ENCODE measurements at places on chromosomes 11 and 22. TPM values are rescaled to one million over a fixed set of nuclear protein-coding genes. Genes with fewer than 3 reads are reported as not detected.

- peak; percentile 67 for DNase-seq
Measured at GRCh38 chr11:6755303-6755952, 16.3 kb downstream of the OR2AG2 start.

The PLAAT4 gene
- not detected for total RNA-seq

DNA sequence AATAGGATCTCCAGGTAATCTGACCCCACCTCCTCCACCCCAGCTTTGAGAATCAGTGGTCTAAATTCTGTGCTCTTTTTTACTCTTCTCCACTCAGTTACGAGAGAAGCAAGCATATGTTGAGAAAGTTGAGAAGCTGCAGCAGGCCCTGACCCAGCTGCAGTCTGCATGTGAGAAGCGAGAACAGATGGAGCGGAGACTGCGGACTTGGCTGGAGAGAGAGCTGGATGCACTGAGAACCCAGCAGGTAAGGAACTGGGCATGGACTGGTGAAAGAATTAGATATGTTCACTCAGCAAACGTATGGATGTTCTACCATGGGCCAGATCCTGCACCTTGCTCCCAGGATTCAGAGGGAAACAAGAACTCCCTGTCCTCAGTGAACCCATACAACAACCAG lies 85.7 kb downstream of the AMOTL1 start:
- no peak for DNase-seq

The C22orf39 gene
- 26.3 TPM for total RNA-seq

DNA sequence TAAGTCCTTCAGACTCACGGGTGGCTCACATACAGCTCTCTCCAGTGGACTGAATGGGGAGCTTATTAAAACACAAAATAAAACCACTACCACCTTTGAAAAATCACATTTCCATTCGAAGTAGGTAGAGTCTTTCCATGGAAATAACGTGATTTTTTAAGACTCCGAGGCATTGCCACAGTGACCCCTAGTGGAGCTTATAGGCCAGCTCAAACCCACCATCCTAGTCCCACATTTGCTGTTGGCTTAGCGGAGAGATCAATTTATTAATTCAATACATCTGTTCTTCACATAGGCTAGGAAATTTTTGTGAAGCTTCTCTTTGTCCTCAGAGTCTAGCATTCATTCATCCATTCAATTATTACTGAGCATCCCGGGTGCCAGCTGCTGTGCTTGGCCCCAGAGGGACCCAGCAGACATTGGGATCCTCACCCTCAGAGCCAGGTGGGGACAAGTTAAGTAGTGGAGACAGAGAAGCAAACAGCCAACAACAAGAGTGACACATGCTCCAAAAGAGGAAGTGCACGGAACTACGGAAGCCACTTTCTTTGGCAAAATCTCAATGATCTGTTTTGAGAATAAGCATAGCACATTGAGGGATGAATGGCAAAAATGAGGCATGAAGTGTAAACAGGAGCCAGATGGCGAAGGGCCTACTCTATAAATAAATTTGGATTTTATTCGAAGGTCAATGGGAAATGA lies 10.2 kb upstream of the P4HA3 start:
- DNase-seq: peak; percentile 69

The CYB5R3 gene
- total RNA-seq: 77.0 TPM

GRCh38 chr11:65381716-65382032 lies 772 bp downstream of the SLC25A45 start:
- DNase-seq: no peak

DNA sequence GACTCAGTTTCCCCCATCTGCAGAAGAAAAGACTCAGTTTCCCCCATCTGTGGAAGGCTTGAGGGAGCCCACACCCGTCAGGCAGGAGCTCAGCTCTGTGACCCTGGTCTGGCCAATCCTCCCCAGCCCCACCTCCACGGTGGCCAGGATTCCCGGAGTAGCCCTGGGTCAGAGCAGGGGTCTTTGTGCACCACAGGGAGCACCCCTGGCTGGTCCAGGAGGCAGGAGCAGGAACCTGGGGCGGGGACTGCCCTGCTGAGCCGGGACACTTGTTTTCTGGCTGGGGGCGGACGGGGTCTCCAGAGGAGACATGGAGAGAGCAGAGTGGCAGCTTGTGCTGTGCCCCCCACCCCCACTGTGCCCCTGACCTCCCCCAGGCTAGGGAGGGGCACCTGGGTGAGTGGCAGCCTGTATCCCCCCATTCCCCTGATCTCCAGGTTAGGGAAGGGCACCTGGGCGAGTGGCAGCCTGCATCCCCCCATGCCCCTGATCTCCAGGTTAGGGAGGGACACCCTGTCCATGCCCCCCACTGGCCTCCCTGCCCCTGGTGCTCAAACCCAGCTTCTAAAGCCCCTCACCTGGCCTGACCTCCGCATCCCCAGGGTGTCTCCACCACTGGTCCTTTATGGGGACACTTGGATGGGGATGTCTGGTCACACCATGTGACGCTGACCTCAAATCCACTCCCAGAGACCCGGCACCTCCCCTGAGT lies 18.8 kb downstream of the IL17REL start:
- DNase-seq: no peak

DNA sequence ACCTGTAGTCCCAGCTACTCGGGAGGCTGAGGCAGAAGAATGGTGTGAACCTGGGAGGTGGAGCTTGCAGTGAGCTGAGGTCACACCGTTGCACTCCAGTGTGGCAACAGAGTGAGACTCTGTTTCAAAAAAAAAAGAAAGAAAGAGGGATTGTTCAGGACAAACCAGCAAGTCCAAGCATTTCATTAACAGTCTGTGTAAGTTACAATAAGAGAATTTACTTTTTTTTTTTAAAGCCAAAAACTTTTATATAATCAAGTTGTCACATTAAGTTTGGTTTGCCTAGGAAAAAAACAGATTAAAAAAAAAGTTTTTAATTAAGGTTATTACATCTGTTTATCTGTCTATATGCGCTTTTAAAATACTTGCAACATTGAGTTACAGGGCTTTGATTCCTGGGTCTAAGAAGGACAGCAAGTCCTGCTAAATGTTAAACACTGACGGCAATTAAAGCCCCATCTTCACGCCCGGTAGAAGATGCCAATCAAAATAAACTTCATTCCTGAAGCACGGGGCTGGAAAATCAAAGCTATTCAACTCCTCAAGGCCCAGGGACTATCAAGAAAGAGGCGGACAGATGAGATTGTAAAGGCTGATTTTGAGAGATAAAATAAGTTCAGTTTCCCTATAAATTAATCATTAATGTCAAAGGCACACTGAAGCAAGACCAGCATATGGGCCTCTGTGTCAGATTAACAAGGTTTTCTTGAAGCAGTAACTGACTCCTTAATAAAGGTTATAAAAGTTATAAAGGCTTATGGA lies 10.7 kb downstream of the TMEM138 start:
- no peak for DNase-seq

- no peak for DNase-seq
Measured at GRCh38 chr11:119540370-119541125, 117.6 kb upstream of the THY1 start.

GRCh38 chr22:42472671-42473070 lies 40.5 kb upstream of the NFAM1 start:
- no peak for DNase-seq

- peak; percentile 29 for DNase-seq
Measured at GRCh38 chr11:3135481-3136440, 29.3 kb downstream of the OSBPL5 start.

The ABTB2 gene
- total RNA-seq: 3.3 TPM

- no peak for DNase-seq
Measured at GRCh38 chr11:111302298-111302697, 4.0 kb downstream of the POU2AF3 start.

The SPA17 gene
- total RNA-seq: 9.6 TPM

Data from SK-MEL-5 (cell line).